ENCODE measurements at places on chromosomes 7 and 10.

DNA sequence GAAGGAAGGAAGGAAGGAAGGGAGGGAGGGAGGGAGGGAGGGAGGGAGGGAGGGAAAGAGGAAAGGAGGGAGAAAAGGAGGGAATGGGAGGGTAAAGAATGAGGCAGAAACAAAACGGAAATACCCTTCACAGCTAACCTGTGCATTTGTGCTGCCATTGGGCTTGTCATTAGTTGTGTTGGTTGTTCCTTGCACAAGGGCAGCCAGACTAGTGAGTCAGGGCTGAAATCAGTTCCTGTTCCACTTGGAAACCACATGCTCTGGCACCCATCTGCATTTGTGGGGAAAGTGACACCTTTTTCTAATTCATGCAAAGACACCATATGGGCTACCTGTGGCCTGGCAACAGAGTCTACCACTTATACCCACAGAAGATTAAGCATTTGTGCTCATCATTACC is 1004.0 kb upstream of the C7orf33 start:
- DNase-seq, result peak; percentile 29

DNA sequence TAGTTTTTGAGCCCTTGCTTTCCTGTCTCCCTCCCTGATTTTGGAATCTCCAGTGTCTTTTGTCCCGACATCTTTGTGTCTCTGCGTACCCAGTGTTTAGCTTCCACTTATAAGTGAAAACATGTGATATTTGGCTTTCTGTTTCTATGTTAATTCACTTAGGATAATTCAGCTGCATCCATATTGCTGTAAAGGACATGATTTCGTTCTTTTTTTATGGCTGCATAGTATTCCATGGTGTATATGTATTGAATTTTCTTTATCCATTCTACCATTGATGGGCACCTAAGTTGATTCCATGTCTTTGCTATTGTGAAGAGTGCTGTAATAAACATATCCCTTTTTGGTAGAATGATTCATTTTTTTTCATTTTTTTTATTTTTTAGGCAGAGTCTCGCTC is 48.3 kb downstream of the ADK start:
- no peak for DNase-seq

GRCh38 chr10:49123981-49124950 is 8.9 kb upstream of the VSTM4 start:
- DNase-seq, result no peak

DNA sequence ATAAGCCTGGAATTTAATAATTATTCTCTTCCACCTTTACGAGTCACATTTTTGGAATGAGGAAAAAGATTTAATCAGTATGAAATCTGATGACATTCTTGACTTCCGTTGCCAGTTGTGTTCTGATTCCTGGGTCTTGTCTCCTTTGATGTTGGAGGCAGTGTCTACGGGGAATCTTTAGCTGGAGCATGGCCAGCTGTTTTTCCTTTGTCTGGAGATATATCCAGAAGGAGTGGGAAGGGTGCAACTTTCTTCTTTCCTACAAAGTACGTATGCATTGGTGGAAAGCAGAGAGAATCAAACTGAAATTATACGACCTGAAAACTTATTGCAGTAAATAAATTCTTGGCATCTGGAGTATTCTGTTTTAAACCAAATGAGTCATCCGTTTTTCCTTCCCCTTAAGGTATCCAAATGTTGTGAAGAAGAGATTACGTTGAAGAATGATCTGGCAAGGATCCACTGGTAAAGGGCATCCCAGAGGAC is 6.9 kb upstream of the GNG11 start:
- no peak for DNase-seq

GRCh38 chr10:93090619-93091018 is 16.9 kb downstream of the CYP26A1 start:
- no peak for DNase-seq

DNA sequence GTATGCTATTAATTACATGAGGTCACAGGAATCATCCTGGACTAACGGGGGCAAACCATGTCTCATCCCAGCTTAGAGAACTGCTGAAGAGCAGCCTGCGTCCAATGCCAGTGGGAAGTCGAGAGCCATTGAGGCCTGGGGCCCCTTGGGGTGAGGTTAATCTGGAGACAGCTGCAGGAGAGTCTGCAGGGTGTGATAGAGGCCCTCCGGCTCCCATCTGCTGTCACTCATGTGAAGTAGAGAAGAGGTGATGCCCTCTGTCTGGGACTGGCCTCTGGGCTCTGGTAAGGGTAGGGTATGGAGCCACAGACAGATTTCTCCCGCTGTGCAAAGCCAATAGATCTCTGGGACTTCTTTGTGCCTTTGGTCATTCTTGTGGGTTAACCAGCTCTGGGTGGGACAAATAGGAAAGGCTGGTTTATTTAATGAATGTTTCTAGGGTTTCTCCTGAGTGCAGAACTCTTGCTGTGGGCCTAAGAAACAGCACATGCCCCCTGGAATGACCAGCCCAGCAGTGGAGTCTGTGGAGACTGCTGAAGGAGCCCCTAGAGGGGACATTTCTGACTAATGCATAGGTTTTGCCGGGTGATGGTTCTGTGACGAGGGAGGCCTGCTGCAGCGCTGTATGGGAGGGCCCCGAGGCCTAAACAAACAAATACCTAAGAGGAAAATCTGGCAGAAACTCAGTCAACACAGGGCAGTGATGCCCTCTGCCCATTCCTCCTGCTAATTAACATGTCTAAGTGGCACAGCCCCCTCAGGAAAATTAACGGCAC is 34.5 kb downstream of the CRHR2 start:
- DNase-seq, result no peak

GRCh38 chr10:110871298-110872084 is at the start of gene PDCD4:
PDCD4 (plus strand) TSS chr10:110871928; CDS start chr10:110876028, 4,100 bp downstream.
- DNase-seq, result peak; percentile 98

DNA sequence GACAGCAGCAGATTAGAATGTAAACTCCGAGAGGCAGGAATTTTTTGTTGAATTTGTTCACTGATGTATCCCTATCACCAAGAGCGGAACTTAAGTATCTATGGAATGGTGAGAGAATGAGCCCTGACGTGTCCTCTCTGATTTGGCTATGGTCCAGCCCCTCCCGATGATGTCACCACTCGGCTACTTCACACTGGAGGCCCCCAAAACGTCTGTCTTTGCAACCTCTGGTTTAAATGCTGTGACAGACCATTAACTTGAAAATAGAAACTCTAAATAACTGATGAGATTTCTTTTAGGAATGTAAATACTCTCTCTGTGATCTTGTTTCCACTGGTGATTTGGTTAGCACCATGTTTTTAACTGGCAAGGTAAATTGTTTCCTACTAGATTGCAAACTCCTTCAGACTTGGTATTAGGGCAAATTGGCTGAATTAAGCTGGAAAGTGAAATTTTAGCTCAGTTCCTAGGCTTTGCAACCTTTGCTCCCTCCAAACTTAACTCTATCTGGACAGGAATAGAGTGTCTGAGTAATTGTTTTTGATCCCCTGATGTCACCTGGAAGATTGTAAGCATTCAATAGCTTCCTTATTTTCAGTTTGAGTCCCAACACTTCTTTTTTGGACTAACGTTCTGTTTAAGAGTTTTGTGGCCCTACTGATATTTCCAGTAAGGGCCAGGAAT is 19.1 kb downstream of the SLC16A12 start:
- DNase-seq, result no peak

DNA sequence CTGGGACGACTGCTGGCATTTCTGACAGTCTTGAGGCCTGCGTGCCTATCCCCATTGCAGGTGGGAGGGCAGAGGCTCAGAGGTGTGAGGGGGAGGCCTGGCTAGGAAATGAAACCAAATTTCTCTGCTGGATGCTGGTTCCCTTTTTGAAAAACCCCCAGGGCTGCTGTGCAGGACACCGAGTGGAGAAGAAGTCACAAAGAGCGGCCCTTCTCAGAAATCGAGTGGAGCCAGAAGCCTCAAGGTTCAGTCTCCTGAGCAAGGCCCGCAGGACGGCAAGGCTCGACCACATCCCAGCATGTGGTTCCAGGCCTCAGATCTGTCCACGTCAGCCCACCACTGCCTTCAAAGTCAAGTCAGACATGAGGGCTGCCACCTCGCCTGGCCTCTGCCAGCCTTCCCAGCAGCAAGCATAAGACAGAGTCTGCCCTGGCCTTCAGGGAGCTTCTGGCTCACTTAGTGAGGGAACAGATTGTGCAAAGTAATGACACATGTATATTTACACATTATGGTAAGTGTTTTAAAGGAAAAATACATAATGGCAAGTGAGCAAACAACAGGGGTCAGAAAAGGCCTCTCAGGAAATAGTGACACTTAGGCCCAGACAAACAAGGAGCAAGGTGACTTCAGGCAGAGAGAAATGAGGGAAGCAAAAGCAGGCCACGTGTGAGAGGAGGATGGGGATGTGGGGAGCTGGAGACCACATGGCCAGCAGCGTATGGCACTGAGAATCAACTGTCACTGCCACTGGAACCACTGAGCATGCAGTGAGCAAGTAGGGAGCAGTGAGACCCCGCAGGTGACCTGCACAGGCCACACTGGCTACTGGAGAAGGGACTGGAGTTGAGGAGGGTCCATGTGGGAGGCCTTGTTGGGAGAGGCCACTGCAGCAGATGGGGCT is 86.7 kb downstream of the ARHGAP22 start:
- peak; percentile 45 for DNase-seq

DNA sequence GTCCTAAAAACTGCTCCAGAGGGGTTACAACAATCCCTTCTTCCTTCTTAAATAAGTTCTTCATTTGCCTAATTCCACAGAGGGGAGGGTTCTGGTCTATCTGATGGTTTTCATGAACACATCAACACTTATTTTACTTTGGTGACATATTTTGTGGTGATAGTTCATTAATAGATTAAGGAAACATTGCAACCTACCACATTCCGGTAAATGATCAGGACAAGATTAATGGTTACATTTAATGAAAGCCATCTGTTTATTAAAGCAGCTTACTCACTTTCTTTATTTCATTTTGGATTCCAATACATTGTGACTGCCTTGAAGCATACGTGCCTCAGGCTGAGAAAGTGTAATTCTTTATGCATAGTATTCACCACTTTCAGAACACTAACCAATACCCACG is 101.0 kb downstream of the SKIDA1 start:
- DNase-seq, result no peak

GRCh38 chr7:50069613-50070012 is 23.4 kb downstream of the ZPBP start:
- peak; percentile 39 for DNase-seq

DNA sequence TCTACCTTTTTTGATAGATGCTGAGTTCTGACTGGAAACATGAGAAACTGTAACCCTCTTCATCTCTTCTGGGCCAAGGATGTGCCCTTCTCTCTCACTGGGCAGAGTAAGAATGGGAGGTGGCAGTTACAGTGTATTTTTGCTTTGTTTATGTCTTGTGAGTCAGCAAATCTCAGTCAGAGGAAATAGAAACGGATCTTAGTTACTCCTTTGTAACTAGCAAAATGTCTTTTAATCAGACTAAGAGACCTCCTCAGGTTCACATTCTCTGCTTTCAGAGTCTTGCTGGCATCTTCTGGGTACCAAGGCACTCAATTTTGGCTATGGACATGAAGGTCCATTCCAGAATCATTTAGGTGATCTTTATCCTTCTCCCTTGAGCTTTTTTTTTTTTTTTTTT is 70.9 kb downstream of the HHEX start:
- no peak for DNase-seq

DNA sequence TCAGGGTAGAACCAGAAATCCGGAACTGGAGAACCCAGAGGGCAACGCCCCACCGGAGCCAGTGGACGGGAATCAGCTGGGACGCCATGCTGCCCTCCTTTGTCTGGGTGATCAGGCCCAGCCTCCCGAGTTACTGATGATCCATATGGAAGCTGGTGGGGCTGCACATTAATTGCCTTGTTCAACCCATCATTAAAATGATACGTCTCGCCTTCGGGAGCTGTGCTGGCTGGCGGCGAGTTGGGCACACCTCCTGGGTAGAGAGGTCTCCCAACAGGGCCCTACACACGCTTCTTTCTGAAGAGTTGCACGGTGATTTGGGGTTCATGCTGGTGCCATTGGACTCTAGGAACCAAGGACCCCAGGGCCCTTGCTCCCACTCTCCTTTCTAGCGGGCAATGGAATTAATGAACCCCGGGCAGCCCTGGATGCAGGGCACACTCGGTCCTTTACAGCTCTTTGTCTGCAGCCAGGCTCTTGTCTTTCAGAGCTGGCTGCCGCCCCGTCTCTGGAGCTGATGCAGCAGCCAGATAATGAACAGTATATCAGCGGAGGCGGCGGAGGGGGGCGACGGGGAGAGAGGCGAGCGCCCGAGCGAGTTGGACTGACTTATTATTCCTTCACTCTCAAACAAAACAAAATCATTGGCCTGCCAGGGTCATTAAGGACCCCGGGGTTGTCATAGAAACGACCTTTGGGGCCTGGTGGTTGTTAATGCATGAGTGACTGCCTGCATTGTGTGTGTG is 412.2 kb upstream of the ZMIZ1 start:
- DNase-seq, result no peak

- DNase-seq, result no peak
Measured at GRCh38 chr10:58282615-58283014, 13.7 kb downstream of the CISD1 start.

DNA sequence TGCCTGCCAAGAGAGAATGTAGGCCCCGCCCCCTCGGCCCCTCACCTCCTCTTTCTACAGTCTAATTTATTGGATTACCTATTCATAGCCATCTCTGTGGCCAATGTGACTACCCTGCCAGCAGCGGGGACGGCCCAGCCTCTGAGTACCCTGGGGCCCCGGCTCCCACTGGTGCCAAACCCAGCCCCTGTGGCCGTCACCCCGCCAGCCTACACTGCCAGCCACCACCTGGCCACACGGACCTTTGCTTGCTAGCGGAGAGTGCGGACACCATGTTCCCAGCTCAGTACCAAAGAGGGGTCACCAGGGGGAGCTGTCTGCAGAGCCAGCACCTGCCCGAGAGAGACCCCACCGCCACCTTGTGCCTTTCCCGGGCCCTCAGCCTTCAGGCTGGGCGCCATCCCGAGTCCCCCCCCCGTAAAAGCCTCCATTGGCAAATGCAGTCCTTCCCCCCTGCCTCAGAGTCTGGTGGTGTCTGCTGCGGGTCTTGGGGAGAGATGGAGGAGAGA is 511.1 kb downstream of the ZNF37A start:
- DNase-seq, result no peak

GRCh38 chr10:51642581-51642980 is 56.8 kb downstream of the CSTF2T start:
- DNase-seq, result no peak

DNA sequence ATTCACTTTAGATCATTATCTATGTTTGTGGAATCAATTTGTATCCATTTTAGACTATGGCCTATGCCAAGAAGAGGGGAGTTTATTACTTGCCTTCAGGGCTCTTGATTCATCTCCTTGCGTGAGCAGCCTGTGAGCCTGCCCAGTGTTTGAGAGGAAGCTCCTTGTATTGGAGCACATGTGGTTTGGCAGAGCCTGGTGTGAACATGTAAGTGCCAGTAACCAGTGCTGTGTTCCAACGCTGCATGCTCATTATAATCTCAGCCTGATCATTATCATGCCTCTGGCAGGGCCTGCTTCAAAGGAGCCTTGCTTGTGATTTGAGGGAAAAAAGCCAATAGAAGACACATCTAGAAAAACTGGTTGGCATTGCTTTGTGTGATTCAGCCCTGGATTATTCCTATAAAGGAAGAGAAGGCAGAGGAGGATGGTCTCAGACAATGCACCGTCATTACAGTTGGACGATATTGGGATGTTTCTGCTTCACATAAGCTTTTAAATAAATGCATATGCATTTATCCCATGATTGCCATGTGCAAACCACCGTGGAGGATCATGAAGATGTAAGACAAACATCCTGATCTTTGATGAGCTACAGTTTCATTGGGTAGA is 203.4 kb upstream of the AHR start:
- no peak for DNase-seq

- peak; percentile 19 for DNase-seq
Measured at GRCh38 chr7:12137283-12137682, 73.8 kb upstream of the TMEM106B start.

- peak; percentile 58 for DNase-seq
Measured at GRCh38 chr7:112819536-112819935, 29.3 kb upstream of the TMEM168 start.
